ENCODE measurements at places on chromosomes 4 and X.
A peak's percentile ranks its signal among the peaks of the same experiment; 100 is the strongest.

- no peak for DNase-seq
Observed at GRCh38 chrX:41184312-41184711, 99.1 kb downstream of the USP9X start.

DNA sequence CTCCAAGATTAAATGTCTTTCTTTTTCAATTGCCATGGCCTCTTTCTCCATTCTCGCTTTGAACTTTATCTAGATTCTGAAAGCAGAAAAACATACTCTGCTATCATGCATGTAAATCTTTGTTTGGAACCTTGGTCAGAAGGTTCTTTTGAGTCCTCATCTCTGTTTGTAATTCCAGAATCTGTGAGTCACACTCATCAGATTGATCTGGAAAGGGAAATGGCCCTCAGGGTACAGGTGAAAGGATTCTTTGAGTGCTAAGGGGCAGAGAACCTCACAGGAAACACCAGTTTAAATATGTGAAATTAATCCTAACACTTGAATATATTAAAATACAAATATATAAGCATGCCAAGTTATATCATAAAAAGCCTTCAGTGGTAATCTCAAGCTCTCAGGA is 211.0 kb upstream of the ADGRL3 start:
- DNase-seq: no peak

DNA sequence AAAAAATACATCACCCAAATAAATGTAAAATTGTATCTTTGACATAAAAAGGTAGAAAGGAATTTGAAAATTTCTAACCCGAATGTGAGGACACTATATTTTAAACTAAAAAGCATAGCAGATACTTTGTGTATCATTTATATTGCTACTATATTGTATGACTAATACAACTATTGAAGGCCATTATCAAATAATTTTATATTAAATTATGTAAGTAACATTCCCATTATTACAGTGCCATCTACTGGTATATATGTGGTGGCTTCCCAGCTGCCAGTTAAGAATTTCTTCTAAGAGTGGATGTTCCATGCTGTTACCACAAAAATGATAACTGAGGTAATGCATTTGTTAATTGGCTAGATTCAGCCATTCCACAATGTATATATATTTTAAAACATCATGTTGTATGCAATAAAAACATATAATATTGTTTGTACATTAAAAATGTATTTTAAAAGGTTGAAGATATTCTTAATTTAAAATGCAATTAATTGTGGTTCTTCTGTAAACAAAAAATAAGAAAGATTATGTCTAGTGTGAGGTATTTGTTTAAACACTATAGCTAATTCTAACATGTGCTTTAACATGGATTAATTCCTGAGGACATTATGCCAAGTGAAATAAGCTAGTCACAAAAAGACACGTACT is 65.3 kb downstream of the EGF start:
- DNase-seq: peak; percentile 27

DNA sequence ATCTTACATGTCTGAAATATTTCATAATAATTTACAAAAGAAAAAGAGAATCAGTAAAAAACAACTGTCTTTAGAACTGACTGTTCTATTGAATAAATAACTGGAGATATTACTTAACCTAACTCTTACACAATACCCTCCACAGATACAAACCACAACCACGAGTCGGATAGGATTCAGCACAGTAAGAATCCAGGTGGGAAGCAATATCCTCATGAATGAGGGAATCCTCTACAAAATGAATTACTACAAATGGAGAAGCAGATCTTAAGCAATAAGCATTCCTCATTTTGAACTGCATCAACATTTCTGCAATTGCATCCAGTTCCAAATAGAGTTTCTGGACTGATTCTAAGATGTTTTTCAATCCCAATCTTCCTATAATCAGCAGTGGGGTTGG is 227.1 kb downstream of the SH2D1A start:
- no peak for DNase-seq

- peak; percentile 17 for DNase-seq
Observed at GRCh38 chrX:46758163-46758955, 559 bp downstream of the SLC9A7 start.

All from CD4-positive, alpha-beta T cell treated with Interleukin-1 beta for 1 hour (primary cell).